ENCODE measurements at places on chromosomes 4 and X.

DNA sequence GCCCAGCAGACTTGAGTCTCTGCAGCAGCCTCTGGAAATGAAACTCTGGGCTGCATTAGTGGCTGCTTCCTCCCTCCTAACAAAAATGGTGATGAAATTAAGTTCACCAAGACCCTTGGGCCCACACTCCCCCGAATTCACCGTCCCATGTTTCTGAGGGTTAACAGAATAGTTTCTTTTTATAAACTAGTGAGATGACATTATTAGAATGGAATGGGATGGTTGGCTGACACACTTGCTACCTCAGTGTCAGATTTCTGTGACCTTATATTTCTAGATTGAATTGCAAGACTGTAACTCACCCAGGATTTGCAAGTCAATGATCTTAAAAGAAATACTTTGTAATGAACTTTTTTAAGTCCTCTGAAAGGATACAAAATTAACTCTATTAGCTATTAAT, 127.1 kb downstream of the SHROOM3 start:
- no peak for DNase-seq

DNA sequence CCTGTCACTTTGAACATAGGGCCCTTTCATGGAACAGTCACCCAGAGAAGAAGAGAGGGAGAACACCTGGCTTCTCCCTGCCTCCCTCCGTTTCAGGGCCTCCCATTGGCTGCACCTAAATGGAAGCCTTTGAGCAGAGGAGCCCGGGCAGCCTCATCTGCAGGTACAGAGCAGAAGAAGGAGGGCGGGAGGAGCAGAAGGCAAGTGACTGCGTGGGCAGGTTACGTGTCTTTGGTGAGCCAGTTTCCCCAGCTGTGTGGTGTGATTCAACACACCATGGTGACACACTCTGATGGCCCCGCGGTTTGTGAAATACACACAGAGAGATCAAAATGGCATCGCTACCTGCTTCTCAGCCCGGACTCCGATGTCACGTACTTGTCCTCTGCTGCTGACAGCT, 431 bp downstream of the C4orf50 start:
- no peak for DNase-seq

- DNase-seq, result no peak
Measured at GRCh38 chr4:119735165-119735651, 106.6 kb upstream of the PDE5A start.

DNA sequence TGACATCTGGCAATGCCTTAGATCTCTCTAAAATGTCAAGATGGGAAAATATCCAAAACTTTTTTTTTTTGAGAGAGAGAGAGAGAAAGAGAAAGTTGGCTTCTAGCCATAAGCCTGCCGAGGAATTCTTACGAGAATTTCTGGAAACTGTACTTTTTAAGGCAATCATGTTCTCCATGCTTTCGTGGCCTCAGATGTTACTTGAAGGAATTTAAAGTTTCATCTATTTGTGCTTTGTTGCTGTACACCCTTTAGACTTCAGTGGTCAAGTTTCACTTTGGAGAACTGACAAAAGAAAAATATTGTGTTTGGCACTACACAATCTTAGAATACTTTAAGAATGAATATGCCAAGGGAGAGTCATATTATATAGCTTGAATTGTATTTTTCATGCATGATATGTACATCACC, 53.9 kb downstream of the FAT4 start:
- DNase-seq, result no peak

DNA sequence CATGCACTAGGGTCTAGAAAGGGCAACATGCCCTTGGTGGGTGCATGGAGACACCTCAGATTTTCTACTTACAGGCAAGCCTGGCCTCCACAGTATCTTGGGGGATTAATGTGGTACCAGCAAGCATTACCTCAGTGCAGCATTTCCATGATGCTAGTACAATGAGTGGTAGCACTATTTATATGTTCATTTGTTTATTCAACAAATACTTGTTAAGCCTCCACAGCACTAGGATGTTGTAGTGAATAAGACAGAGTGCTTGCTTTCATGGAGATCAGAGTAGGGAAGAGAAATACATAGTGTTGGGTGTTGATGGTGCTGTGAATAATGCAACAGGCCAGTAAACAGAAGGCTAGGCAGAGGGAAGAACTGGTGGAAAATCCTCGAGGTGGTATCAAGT, 133.4 kb downstream of the KLHL8 start:
- DNase-seq, result no peak

DNA sequence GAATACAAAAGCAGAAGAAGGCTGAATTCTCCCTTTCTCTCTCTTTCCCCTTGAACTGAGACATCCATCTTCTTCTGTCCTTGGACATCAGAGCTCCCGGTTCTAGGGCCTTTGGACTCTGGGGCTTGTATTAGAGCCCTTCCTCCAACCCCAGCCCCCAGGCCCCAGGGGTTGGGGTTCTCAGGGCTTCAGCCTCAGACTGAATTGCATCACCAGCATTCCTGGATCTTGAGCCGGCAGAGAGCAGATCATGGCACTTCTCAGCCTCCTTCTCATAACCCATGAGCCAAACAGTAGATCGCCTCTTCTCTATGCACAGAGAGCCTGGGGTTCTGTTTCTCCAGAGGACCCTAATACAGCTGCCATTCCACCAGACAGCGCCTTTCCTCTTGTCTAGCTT, 25.3 kb upstream of the CLDN24 start:
- DNase-seq, result no peak

GRCh38 chr4:156169011-156169410, 215.3 kb upstream of the CTSO start:
- no peak for DNase-seq

DNA sequence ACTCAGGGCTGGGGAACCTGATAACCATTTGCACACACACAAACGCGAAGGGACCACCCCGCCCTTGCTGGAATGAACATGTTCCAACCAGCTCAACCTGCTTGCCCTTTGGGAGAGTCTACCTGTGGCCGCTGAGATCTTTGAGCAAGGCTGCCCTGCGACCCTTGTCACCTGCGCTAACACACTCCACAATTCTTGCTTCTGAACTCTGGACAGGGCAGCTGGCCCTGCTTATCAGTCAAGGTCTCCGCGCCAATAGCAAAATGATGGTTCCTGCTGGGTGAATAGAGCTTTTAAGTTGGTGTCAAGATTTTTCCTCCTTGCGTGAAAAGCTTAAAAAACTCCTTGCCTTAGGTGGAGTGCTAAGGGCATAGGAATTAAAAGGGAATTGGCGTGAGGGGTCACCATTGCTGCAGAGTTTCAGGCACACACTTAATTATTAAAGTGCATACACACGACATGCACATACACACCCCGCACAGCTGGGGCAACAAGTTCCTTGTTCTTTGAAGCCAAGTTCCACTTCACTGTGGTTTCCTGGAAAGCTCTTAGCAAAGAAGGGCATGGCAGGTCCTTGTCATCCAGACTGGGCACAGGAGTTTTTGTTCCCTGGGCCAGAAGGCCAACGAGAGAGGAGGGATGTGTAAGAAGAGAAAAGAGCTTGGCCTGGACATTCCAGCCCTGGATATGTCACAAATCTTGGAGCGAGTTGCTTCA, 207.7 kb downstream of the STIM2 start:
- DNase-seq, result no peak

Measured in CD4-positive, alpha-beta T cell treated with Interleukin-12 subunit alpha and Interleukin-12 subunit beta, for 1 hour (primary cell).